ENCODE measurements at places on chromosomes 5 and 9.

GRCh38 chr5:160743027-160743426 is 109.0 kb downstream of the ATP10B start:
- no peak for DNase-seq

GRCh38 chr5:66987949-66988838 is 208.4 kb downstream of the CD180 start:
- DNase-seq, result no peak

DNA sequence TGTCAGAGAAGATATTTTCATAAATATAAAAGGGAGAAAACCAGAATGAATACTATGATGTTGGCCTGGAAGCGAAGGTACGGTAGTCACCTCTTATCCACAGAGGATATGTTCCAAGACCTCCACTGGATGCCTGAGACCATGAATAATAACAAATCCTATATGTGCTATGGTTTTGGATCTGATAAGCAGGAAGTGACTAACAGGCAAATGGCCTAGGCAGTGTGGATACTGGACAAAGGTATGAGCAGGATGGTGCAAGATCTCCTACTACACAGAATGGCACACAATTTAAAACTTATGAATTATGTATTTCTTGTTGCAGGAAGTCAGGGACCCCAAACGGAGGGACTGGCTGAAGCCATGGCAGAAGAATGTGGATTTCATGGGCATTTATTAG is 48.2 kb downstream of the ADAMTS12 start:
- DNase-seq, result no peak

GRCh38 chr5:10227379-10227778 is 22.3 kb downstream of the ATPSCKMT start:
- no peak for DNase-seq

DNA sequence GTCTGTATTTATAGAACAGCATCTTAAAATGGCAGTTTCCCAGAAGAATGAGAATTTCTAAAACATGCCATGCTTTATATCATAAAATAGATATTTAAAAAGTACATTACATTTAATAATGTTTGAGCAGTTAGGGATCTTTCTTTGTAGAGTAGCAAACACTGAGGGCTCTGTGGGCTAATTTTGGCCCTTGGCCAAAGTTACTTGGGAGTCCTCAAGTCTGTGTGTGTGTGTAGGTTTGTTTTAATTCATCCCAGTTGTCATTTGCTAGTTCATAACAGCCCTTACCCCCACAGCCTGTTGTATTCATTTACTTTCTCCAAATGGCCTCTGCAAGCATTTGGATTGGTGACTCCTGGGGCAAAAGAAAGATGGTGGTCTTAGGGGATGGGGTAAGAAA is 576.4 kb upstream of the SGCD start:
- no peak for DNase-seq
